ENCODE measurements at places on chromosomes 2 and 18.
A peak's percentile ranks its signal among the peaks of the same experiment; 100 is the strongest.

DNA sequence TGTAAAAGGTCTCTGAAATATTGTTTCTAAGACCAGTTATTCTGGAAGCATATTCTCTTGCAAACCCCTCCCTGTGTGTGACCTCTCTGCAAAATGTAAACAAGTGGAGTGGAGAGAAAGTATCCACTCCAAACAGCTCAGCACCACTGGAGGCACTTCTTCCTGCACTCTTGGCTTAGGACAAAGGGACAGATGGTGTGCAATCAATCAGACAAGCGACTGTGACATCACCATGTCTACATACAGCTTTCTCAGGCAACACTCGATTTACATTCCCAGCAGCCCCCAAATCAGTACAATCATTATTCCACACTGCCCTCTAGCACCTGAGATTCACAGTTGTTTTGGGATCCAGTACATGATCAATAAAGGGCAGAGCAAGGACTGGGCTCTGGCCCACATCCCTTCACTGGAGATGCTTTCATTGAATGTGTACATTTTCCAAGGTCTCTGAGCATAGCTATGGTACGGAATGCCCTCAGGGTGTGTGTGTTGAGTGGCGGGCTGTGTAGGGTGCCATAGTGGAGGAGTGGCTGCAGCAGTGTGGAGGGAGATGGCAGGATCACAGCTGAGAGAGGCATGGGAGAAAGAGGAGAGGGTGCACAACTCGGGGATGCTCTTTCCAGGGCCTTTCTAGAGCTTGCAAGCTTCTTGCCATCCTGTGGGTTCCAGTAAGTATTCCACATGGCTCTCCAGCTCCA is 311.8 kb upstream of the ST6GAL2 start:
- DNase-seq, result no peak

DNA sequence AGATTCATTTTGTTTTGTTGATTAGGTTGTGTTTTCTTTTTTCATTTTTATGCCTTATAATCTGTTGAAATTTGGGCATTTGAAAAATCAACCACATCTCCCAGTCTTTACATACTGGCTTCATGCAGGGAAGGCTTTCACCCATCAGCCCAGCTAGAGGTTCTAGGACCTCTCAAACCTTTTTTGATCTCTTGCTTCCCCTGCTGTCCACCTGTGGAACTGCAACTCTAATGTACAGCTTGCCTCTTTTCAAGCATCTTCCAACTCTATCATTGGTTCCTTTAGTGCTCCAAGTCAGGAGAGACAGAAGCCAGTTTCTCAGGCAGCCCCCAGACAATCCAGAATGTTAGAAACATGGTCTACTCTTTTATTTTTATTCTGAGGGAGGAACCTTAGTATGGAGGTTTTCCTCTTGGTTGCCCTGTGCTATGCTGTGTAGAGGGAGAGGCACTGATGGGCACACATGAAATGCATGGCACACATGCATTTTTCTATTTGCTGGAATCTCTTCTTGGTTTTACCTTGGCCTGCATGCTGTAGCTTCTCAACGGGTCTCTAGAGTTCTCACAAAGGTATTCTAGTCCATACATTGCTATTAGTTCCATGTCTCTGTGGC is 107.2 kb upstream of the L3MBTL4 start:
- peak; percentile 56 for DNase-seq

- DNase-seq, result peak; percentile 11
Measured at GRCh38 chr2:181120625-181121024, 140.2 kb downstream of the UBE2E3 start.

DNA sequence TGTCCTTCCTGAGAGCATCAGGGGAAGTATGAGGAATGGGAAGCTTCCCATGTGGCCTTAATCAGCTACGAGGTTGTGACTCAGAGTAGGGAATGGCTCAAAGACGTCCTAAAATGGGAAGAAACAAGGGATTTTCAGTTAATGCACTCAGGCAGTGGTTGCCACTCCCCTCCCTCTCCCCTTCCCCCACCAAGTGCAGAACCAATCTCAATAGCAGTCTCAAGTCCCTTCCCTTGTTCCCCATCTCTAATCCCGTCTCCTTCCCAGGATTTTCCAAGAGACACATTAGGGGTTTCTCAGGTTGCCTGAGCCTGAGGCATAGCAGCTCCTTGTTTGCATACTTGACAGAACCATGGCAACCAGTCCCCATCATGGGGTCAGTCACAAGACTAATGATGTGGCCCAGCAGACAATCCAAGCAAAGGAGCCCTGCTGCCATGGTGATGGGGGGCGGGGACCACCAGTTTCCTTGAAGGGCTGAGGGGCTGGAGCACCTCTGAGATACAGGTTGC is 18.2 kb upstream of the RESP18 start:
- no peak for DNase-seq

DNA sequence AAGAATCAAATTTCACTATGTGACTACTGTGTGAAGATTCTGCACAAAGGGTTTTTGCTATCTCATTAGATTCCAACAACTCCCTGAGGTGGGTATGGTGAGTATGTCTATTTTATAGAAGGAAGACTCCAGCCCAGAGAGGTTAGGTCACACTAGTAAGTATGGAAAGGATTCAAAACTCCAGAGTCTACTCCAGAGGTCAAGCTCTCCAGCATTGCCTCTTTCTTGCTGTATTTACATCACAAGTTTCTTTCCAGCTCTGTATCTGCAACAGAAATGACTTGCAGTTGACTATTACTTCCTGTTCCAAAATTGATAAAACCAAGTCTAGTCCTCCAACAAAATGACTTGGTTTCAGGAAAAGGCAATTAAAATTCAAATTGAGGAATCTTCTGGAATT is 2.1 kb downstream of the COL4A4 start:
- DNase-seq, result peak; percentile 9

DNA sequence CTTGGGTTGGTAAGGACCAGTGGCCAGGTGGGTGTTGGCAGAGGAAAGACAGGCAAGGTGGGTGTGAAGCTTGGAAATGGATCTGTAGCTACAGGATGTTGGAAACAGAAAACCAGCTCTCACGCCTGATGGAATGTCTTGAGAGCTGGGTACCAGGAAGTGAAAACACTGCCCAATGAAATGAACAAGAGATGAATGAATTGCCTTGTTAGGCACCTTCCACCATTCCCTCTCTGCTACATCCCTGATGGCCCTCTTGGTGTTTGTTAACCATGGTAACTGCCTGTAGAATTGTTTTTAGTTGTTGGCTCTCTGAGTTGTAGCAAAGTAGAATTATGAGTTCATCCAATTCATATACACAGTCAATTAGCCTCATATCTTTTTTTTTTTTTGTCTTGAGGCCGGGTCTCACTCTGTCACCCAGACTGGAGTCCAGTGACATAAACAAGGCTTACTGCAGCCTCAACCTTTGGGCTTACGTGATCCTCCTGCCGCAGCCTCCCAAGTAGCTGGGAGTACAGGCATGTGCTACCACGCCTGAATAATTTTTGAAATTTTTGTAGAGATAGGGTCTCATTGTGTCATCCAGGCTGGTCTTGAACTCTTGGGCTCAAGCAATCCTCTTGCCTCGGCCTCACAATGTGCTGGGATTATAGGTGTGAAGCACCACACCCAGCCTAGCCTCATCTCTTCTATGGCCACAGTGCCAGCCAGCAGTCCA is 9.5 kb downstream of the KCMF1 start:
- DNase-seq, result no peak

GRCh38 chr2:237995036-237995435 is 28.2 kb downstream of the UBE2F start:
- no peak for DNase-seq

DNA sequence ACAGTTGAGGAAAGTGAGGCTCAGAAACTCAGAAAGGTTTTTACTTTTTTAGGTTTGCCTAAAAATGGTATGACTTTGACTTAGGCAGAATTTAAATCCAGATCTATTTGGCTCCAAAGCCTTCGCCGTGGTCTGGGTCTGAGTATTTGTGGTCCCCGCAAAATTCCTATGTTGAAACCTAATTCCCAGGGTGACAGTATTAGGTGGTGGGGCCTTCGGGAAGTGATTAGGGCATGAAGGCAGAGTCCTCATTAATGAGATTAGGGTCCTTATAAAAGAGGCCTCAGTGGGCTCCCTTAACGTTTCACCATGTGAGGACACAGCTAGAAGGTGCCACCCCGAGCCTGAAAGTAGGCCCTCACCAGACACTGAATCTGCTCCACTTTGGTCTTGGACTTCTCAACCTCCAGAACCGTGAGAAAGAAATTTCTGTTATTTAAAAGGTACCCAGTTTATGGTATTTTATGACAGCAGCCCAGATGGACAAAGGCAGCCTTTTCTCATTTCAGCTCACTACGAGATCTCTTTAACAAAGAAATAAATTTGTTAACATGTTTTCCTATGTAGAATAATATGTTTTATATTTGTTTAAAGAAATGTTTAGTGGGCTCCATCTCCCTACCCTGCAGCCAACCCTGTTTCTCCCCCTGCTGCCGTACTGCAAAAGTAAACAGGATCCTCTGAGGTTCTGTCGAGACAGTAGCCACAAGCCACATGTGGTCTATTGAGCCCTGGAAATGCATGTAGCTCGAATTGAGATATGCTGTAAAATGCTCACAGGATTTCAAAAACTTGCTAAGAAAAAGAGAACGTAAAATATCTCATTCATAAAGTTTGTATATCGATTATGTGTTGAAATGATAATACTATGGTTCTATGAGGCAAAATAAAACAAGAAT is 80.6 kb downstream of the MOGAT1 start:
- DNase-seq, result peak; percentile 33

GRCh38 chr18:50298443-50299284 is 11.2 kb upstream of the CXXC1 start:
- DNase-seq, result no peak

GRCh38 chr2:11129598-11130449 is 25.4 kb upstream of the SLC66A3 start:
- no peak for DNase-seq

DNA sequence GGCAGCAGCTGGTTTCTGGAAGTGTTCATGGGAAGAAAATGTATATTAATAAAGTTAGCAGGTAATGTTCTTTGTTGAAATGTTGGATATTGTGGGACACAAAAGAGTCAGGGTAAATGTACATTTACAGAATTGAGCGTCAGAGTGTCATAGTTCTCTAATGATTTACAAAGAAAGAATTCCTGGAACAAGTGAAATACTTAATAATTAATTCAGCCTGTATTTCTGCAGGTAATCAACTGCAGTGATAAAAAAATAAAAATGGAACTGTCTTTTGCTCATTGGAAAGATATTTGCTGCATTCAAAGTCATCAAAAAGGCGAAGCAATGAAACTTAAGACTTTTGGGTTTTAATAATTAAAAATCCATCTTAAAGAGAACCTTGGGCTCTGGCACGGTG is 27.4 kb upstream of the PTH2R start:
- DNase-seq, result no peak

GRCh38 chr2:138777996-138778395 is 2.2 kb downstream of the NXPH2 start:
- peak; percentile 23 for DNase-seq
